ENCODE measurements at places on chromosomes 2 and 18.

- no peak for DNase-seq
Measured at GRCh38 chr2:183542606-183543005, 418.4 kb downstream of the NUP35 start.

- DNase-seq = no peak
Measured at GRCh38 chr2:226733189-226733858, 66.3 kb downstream of the IRS1 start.

DNA sequence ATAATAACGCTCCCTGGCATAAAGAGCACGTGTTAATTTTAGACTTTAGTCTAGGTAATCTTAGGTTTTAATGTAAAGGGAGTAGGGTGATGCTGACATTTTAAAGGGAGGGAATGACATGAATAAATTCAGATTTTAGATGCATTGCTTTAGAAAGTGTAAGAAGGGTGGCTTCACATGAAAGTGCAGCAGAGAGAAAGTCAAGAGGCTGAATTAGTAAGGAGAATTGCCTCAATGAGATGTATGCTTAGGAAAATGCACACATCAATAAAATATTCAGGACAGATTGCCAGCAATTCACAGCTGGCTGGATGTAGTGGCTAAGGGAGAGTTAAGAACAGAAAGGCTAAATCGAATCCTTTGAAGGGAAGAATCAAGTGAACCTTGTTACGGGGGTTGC, 165.5 kb upstream of the CDH19 start:
- no peak for DNase-seq

DNA sequence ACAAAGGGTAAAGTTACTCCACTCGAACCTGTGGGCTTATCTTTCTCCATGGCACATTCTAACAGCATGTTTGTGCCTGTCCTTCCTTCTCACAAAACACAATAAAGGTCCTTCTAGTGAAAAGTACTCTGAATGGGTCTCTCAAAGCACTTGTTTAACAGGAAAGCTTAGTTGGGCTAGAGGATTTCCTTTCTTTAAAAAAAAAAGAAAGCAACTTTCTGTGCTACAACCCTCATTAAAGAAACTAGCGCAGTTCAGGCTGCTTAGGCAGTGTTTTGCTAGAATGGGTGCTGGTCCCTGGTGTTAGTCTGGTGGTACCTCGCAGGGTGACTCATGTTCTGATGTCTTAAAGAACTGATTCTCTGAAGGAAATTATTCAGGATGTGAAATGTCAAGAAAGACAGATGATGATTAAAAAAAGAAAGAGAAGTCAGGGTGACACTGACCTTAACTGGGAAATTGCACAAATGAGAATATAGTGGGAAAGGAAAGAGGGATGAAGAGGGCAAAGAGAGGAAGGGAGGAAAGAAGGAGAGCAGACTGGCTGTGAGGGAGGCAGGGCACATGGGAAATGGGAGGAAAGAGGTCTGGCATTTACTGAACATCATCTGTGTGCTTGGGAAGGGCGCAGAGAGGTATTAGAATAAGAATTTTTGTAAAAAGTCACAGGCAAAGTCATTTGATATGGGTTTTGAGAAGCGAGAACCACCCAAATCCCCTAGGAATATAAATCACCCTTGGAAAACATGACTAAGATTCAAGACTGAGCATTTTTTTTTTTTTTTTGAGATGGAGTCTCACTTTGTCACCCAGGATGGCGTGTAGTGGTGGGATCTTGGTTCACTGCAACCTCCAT, 74.9 kb downstream of the ATP8B1 start:
- peak; percentile 71 for DNase-seq

GRCh38 chr2:88626171-88627054, 851 bp downstream of the EIF2AK3 start:
- no peak for DNase-seq

DNA sequence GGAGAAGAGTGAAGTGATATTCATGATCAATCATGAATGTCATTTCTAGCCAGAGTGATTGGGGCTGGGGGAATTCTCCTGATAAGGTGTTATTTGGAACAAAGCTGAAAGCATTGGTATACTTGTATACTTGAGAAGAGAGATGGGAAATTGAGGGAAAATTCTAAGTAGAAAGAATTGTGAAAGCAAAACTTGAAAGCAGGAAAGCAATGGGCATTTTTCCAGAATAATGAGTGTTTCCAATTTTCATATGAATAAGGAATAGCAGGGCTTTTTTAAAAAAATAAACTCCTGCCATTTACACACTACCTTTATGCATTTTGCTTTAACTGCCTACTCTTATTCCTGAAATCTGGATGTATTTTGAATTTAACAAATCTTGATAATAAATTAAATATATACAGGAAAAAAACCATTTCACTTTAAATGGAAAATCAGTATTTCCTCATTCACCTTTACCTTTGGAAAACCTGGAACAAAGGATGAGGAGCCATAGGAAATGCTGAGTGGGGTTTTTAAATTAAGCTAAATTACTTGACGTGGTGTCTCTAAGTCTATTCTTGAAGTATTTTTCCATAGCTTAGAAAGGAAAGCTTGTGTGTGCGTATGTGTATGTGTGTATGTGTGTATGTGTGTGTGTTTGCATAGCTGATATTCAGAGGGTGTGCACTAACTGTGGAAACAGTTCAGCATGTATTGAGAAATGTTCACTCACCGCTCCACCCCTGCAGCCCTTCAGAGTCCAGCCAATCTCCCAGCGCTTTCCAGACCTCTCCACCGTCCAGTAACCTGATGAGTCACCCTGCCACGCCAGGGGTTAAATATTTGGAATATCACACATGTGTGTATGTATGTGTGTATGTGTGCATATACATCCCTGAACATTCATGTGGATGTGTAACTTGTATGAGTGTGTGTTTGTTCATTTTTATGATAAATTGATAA, 427.3 kb downstream of the THSD7B start:
- DNase-seq = peak; percentile 52

DNA sequence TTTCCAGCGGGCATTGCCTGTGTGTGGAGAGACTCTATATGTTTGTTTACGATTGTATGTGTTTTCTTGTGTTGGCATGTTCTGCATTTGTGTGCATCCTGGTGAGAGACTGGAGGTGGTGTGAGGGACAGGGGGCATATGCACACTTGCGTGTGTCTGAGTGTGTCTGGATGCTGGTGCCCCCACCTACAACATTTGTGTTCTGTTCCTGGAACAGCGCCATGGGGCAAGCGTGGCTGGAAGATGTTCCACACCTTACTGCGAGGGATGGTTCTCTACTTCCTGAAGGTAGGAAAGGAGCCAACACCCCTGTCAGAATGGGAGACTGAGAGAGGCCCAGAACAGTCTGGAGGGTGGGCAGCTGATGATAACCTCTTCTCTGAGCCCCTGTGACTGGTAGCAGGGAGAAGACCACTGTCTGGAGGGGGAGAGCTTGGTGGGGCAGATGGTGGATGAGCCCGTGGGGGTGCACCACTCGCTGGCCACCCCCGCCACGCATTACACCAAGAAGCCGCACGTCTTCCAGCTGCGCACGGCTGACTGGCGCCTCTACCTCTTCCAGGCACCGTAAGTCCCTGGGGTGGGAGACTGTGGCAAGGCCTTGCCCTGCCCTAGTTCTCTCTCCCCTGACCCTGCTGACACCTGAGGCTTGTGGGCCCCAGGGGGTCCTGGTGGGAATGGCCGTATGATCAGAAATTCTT, 23.7 kb downstream of the PSD4 start:
- DNase-seq = no peak

GRCh38 chr2:43074592-43075053, 151.8 kb downstream of the ZFP36L2 start:
- DNase-seq = no peak

DNA sequence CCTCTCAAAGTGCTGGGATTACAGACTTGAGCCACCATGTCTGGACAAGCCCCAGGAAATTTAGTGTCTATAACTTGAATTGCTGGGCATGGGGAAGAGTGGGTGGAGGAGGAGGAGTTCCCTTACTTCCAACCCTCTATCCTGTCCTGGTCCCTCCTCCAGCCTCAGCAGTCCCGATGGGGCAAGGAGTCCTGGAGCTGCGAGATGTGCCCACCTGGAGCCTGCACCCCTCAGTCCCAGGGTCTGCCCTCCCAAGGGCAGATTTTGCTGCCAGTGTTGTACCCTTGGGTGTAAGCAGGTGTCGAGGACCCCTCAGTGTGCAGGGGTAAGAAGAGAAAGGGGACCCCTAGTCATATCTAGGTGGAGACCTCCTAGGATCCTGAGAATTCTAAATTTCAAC, 2.8 kb downstream of the VAMP8 start:
- DNase-seq = no peak

GRCh38 chr2:134319596-134320254, 65.9 kb downstream of the MGAT5 start:
- no peak for DNase-seq

GRCh38 chr2:171297956-171298355, 135.8 kb downstream of the METTL8 start:
- peak; percentile 68 for DNase-seq

GRCh38 chr2:152718909-152719645, 657 bp downstream of the ARL6IP6 start:
- peak; percentile 14 for DNase-seq

DNA sequence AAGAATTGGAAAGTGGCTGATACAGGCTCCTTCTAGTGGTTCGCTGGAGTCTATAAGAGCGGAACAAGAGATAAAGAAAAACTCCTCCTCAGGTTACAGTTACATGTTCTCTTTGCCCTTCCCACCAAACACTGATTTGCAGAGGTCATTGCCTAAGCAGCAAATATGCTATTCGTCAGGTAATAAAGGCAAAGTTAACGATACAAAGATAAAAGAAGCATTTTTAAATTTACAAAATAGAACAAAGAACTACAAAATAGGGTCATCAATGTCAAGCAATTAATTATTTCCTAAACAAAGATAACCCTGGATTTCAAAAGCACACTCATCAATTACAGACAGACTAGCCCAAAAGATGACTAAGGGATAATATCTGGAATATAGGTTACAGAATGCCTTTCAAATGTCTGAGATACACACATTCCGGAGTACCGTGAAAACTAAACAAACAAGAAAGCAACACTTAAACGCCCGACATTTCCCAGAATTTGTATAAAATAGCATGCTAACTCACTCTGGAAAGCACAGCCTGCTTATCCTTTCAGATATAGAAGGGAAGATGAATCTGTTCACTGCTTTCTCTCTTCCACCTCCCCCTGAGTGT, 186.4 kb downstream of the MREG start:
- DNase-seq = peak; percentile 46

GRCh38 chr18:36297417-36298125, at the start of gene FHOD3:
FHOD3 (plus strand) TSS chr18:36297713; CDS start chr18:36297836, 123 bp downstream.
- DNase-seq = peak; percentile 41

GRCh38 chr2:187054501-187055319, 205.7 kb upstream of the ZSWIM2 start:
- DNase-seq = no peak

- no peak for DNase-seq
Measured at GRCh38 chr18:11994703-11995444, 13.6 kb downstream of the IMPA2 start.

GRCh38 chr2:102604769-102605168, 14.6 kb upstream of the SLC9A2 start:
- DNase-seq = no peak

- DNase-seq = no peak
Measured at GRCh38 chr2:3420769-3421397, 41.4 kb downstream of the TRAPPC12 start.

DNA sequence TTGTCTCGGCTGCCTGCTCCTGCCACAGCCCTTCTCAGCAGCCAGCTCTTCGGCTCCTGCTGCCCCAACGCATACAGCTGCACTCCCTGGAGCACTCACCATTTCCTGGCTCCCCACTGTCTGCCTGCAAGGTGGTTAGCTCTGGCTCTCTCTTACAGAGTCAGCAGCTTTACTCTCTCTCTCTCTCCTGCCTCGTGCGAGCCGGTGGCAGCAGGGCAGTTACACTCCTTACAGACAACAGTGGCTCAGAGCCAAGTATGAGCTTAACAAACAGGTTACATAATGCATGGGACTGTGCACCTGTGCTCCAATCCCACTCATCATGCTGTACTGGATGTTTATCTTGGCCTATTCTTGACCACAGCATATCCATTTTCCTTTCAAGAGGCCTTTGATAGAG, 47.4 kb upstream of the DNAJC10 start:
- DNase-seq = peak; percentile 87

GRCh38 chr18:13371689-13372418, 153.3 kb downstream of the LDLRAD4 start:
- DNase-seq = no peak

DNA sequence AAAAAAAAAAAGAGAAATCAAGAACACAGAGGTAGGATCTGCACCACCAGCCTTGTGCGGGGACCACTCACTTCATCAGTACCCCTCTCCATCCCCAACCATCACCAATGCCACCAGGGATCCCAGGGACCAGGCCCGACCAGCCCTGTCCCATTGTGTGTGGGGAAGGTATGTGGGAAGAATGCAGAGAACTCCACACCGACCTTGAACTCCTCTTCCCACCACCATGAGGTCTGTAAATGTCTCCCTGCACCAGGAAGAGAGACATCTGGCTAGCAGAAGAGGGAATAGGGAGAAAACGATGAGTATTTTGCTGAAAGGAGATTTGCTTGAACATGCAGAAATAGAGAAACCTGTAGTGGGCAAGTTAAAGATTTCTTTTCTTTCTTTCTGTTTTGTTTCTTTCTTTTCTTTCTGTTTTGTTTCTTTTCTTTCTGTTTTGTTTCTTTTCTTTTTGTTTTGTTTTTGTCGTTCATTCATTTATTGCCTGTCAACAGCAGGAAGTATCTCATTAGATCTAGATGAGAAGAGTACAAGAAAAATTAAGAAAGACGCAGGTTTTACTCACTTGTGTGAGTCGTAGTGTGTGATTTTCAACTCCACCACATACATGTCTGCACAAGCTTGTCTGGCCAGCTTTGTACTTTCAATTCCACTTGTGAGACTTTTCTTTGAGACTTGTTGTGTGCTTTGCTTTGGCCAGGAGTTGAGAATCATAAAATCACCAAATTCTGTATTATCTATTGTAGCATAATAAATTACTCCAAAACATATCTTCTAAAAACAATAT, 179.8 kb upstream of the HAAO start:
- DNase-seq = no peak

DNA sequence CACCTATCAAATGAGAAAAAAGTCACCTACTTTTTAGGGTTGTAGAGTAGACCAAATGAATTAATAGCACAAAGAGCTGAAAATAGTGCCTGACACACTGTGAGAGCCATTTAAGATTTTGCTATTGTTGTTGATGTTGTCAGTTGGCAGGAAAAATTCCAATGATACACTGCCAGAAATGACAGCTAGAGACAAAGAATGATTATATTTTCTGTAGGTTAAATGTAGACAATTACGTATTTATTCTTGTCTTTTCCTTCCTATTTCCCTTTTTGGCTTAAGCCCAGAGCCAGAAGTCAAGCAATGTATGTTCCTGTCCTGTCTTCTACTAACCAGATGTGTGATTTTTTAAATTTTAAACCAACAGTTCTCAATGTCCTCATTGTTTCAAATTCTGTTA, 17.2 kb downstream of the NRXN1 start:
- DNase-seq = no peak

All from astrocyte (in vitro differentiated cells and primary cell).